ENCODE measurements at places on chromosomes 3 and 15.
A peak's percentile ranks its signal among the peaks of the same experiment; 100 is the strongest.

DNA sequence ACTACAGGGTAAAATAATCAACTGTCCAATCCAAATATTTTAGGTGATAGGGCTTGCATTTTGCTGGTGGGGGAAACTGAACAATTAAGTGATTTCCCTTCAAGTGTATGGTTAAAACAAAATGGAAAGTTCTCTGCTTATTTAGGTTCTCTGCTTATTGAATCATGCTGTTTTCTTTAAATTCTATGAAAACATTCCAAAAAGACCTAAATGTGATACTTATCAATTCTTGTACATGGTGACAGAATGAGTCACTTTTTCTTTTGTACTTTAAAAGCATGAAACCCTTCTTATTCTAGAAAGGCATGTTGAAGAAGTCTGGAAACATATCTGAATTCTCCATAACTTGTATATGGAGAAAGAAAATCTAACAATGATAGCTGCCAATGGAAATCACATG lies 192.6 kb downstream of the FMN1 start:
- DNase-seq, result no peak

- no peak for DNase-seq
Measured at GRCh38 chr15:42066764-42067415, 27.5 kb downstream of the PLA2G4D start.

GRCh38 chr3:126017362-126017761 lies 48.4 kb downstream of the ROPN1B start:
- no peak for DNase-seq

DNA sequence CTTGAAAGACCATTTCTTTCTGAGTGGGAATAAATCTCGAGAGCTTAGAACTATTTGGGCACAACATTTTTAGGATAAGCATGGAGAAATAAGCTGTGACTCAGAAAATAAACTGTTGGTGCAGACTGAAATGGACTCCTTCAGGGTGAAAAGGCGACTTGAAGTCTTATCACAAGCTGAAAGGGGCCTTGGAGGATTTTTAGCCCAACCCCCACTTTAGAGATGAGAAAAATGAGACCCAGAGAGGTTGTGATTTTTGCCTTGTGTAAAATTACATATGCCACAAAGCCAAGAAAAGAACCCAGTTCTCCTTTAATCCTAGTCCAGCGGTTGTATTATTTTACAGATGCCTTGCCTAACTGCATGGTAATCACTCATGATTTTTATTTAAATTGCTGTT lies 1.5 kb downstream of the ATP1B3 start:
- no peak for DNase-seq

DNA sequence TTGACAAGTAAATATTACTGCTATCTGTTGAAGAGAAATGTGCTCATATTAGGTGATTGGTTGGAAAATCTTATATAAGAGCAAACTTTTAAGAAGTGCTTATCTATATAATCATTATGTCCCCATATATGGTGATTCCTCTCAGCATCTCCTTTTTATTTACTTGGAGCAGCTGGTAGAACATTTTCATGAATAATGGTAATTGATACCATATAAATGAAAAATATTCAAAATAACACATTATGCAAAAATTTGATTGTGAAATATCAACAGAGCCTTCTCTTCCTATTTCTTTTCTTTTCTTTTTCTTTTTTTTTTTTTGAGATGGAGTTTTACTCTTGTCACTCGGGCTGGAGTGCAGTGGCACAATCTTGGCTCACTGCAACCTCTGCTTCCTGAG lies 56.2 kb downstream of the ROBO2 start:
- no peak for DNase-seq

GRCh38 chr3:194054961-194055360 lies 81.0 kb upstream of the HES1 start:
- DNase-seq, result no peak

- DNase-seq, result no peak
Measured at GRCh38 chr15:62740141-62741004, 302.2 kb upstream of the TPM1 start.

- no peak for DNase-seq
Measured at GRCh38 chr3:17808994-17809393, 66.6 kb upstream of the TBC1D5 start.

DNA sequence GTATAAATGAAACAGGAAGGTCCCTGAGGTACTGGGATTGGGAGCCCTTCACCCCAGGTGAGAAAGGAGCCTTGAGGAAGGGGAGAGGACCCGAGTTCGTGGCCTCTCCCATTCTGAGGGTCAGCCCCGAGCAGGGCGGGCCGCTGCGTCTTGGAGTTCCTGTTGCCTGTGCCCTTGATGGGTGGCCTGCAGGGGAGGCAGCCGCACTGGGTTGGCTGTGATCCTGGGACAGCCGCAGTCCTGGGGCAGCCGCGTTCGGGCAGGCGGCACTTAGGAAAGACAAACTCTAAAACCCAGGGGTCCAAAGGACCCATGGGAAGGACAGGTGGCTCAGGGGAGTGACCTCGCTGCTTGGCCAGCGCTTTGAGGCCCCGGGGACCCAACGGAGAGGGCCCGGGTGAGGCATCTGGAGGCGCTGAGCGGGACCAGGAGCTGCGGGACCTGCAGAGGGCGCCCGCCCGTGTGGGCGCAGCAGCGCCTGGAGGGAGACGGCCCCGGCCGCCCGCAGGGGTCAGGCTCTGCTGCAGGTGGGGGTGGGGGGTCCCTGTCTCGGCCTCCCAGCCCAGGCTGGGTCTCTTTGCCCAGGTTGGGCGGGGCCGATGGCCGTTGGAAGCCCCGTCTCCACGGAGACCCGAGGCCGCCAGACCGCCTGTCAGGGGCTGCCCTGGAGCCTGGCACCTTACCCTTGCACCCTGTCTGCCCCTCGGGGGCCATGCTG lies 65.1 kb downstream of the HMCES start:
- no peak for DNase-seq

GRCh38 chr15:39345176-39345575 lies 235.7 kb upstream of the THBS1 start:
- no peak for DNase-seq

DNA sequence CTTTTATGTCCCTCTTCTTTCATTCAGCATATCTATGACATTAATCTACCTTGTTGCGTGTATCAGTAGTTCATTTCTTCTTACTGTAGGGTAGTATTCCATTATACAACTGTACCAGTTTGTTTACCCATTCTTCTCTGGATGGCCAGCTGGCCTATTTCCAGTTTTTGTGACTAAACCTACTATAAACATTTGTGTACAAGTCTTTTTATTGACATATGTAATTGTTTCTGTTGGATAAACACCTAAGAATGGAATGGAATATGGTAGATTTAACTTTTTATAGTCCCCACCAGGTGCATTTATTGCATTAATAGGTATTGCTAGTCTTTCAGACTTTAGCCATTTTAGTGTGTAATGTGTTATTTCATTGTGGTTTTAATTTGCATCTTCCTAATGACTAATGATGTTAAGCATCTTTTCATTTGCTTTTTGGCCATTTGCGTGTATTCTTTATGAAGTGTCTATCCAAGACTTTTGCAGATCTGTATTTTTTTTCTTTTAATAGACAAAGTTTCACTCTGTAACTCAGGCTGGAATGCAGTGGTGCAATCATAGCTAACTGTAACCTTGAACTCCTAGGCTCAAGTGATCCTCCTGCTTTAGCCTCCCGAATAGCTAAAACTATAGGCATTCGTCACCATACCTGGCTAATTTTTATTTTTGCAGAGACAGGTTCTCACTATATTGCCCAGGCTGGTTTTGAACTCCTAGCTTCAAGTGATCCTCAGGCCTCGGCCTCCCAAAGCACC lies 41.9 kb upstream of the XRN1 start:
- DNase-seq, result no peak

DNA sequence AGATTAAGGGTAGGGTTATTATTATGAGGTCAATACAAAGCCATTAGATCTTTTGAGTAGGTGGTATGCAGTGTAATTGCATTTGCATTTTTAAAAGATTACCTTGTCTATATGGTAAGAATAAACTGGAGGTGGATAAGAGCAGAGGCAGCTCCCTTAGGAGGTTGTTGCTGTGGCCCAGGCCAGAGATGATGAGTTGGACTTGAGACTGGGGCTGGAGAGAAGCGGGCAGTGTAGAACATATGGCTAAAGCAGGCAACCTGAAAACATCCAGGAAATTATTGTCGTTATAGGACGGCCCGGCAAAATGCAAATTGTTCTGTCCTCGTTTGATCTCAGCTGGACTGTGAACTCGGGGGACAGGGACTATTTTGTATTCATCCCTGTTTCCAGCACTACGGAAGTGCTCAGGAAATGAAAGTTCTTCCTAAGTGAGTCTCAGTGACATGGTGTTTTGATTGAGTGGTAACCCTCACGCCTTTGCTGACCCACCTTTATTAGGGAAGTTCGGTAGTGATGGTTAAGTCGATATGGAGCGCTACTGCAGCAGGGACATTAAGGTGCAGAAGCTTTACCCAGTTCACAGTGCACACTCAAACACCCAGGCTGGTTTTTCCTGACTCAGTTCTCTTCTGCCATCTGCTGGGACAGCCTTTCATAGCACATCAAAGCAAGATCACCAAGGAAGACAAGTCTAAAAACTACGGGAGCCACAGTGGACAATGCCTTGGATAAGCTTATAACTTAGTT lies 27.2 kb upstream of the VPS33B start:
- peak; percentile 7 for DNase-seq

DNA sequence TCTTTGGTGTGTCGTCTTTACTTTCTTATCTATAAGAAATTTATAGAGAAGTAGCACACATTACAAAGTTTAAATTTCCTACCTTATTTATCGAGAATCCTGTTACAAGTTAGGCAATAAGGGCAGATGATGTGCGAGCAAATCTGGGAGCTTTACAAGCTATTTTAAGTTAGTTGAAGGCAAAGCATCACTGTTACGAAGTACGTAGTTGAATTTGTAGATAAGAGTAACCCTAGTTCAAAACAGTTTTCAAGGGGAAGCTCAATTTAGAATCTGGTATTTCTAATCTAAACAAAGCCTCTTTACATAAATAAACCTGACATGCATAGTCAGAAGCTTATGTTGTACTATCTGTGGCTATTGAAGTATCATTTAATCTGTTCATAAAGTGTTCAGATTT lies 8.4 kb downstream of the KBTBD8 start:
- DNase-seq, result no peak

DNA sequence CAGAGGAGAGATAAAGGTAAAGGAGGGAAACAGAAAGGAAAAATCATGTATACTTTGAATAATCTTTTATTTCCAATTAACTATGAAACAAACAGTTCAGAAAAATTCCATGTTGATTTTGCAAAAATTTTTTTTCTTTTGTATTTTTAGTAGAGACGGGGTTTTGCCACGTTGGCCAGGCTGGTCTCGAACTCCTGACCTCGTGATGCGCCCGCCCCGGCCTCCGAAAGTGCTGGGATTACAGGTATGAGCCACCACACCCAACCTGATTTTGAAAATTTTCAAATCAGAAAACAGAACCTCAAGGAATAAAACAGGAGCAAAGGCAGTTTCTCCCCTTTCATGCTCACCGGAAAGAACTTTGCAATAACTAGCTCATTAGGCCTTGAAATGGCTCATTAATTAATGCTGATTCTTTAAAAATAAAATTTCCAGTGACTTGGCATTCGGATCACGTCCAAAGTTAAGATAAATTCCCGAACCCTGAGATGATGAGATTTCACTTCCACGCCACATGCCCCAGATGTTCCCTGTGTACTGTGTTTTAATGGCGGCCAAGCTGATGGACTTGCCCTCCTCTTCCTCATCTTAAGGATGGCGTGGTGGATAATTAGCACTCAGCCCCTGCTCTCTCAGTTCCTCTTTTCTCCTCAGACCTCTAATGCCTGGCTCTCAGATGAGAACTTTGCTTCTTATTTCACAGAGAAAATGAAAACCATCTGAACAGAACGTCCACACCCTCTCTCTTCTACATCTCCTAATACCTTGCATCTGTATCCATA lies 10.8 kb downstream of the BCL2L10 start:
- DNase-seq, result no peak

DNA sequence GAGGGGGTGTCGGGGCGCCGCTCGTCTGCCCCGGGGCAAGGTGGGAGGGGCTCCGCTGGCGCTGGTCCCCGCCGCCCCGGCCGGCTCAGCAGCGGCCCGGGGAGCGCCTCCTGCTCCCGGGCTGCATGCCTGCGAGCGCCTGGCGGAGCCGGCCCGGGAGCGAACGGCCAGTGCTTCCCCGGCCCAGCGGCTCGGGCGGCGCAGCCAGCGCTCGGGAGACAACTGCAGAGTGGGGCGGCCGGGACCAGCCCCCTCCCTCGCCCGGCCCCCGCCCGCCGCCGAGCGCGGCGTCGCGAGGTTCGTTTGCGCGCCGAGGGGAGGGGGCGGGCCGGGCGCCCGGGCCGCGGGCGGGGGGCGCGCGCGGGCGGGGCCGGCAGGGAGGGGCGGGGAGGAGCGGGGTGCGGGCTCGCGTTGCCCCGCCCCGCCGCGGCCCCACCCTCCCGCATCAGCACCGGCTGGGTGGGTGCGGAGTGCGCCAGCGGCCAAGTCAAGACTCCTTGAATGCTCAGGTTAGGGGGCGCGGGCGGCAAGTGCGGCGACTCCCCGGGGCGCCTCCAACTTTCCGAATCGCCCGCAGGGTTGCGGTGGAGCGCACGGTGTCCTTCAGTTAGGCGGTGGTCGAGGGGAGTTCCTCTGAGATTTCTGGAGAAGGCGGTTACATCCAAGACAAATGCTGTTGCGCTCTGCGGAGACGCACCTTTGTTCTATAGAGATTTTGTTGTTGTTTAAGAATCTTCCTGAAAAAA lies at the start of gene RGMA:
Gene RGMA (minus strand): TSS at position 231 of the 746 bp plus-strand sequence. CDS start 279 bp downstream, outside the sequence.
- DNase-seq, result no peak

DNA sequence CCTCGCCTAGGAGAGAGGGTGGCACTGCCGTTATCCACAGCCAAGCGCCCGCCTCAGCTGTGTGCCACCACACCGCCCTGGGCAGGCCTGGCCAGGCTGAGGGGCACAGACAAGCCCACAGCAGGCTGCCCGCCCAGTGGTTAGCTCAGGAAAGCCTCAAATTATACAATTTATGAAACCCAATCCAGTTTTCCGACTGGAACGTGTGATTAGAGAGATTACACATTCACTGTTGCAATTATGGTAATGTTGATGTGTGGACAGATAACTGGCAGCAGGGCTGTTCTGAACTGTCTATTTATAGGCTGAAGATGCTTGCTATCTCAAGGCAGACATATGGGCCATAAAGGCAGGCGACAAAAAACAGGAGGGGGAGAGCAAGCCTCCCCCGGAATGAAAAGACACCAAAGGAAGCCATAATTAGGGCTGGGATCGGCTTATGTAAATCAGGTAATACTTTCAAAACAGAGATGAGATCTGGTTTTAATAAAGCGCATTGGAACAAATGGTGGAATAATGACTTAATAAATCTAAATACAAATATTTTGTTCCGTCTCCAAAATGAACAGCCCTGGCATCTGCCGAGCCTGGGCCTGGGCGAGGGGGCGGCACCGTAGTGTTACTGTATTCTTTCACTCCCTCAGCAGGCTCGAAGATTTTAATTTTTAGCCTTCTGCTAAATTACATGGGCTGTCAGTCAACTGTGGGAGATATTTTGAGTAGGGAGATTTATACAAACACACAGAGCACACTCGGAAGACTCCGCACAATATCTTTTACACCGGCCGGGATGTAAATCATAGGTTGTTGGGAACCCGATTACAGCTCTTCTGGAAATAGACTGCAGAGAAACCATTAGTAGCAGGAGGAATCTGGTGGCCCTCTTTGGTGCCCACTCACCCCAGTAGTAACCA lies 103.1 kb upstream of the TLE3 start:
- DNase-seq, result no peak

All from stimulated activated CD4-positive, alpha-beta T cell treated with anti-CD3 and anti-CD28 coated beads, Interleukin-1b, Interleukin-23, amount 100 ng/mL, for 1 hour (primary cell).